Stimulated activated CD4-positive, alpha-beta T cell treated with anti-CD3 and anti-CD28 coated beads, Interleukin-1b, Interleukin-23, amount 100 ng/mL, for 24 hours (primary cell): ENCODE measurements at places on chromosomes 7 and 10.

DNA sequence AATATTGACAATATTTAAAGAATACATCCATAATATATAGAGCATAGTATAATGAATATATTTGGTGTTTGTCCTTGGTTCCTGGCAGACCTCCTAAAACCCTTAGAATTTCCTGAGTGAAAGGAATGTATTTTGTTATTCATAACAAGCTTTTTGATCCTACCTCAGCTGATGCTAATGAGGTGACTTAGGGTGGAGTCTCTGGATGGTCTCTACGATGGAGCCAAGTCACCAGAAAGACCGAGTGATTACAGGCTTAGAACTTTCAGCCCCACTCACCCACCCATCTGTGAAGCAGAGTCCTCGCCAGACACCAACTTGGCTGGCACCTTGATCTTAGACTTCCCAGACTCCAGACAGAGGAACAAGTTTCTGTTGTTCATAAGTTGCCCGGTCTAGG is 35.9 kb downstream of the UPF2 start:
- DNase-seq = no peak

DNA sequence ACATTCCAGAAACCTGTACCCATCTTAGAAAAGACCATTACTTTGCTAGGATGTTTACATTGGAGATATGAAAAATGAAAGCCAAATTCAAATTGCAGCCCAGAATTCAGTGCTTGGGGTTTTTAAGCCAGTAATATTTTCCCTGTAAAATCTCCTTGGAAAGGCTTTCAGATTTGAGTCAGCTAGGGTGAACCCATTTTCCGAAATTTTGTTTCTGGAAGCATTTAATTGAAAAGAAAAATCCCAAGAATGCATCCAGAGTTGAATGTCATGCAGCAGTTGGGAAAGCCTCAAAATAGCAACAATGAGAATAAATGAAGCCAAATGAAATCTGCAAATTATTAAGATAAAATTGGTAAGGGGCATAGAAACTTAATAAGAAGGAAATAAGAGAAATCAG is 106.4 kb downstream of the BMPER start:
- DNase-seq = no peak

DNA sequence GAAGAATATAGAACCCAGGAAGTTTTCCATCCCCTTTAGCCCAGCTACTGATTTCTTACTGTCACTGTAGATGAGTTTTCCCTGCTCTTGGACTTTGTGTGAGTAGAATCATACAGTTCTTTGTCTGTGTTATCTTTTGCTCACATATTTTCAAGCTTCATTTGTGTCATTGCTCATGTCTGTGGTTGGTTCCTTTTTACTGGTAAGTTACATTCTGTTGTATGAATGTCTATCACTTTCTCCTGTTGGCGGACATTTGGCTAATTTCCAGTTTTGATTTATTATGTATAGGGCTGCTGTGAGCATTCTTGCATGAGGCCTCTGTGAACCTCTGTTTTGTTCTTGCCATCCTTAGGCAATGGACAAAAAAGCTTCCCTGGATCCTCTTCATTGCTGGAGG is 5.3 kb downstream of the GLRX3 start:
- no peak for DNase-seq

DNA sequence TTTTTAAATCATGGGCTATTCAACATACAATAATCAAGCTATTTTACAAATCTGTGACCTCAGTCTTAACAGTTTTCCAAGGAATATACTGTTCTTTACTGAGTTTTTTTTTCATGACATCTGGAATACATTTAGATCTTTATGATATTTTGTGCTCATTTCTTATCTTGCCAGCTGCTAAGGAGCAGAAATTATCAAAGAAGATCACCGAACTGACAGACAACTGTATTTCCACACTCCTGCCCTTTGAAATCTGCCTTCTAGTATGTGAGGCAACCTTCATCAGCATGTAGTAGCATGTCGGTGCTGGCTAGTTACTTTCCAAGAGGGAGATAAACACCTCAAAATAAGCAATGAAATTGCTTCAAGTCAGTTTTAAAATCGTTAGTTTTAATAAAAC is 66.4 kb downstream of the NHLRC2 start:
- DNase-seq = no peak

DNA sequence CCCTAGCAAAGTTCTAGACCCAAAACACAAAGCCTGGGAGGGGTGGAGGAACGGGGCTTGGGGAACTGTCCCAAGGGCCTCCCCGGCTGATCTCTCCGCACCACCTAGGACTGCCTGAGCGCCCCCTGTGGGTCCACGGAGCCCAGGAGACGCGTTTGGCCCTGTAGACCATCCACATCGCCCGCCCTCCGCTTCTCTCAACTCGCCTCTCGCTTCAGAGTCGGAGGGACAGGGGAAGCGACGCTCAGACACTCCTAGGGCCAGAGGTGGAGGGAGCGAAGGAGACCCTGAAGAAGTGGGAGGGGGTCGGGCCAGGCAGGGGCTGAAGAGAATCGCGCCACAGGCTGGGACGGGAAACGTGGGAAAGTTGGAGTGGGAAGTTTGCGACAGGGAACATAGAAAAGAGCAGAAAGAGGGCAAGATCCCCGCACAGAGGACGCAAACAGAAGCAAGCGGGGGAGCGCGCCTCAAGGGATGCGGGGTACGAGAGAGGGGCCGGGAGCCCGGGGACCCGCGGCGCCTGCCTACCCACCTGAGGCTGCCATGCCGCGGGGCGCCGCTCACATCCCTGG is 378 bp downstream of the PIK3AP1 start:
- peak; percentile 10 for DNase-seq

DNA sequence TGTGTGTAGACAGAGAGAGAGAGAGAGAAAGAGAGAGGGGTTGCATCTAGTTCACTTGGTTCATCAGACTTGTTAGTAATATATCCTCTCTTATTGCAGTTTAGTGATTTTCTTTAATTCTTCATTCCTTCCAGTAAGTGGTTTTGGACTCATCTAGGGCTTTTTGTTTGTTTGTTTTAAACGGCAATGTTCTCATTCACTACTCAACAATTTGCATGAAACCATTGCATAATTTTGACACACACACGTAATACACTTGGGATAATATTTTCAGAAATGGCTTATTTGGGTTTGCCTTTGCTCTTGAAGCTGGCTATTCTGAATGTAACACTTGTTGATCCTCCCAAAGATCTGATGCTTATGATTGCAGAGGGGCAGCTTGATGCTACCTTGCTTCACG is 16.4 kb upstream of the ZNF32 start:
- no peak for DNase-seq

DNA sequence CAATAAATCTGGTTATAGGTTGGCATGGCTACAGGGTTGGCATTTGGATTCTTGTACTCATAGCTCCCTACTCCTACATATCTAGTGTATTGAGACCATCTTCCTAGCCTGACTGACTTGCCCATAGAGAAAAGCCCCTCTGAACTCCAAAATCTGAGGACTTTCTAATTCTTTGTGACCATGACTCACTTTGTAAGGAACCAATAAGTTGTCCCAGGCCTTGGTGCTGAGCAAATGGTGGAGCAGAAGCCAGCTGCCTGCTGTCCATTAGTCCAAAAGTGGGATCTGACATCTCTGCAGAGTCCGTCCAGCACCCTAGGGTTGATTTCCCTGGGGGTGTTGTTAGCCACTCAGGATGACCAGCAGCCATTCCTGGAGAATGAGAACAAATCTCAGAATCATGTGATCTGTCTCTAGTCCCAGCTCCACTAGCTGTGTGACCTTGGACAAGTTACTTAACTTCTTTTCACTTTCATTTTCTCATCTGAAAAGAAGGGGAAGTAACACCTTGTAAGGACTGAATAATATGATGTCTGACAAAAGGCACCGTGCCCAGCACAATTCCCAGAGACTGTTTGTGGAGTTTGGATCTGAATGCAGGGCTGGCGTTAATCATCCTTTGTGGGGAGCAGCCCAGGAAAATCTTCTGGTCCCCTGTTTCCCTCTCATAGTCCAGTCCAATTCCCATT is 44.1 kb downstream of the MTURN start:
- DNase-seq = no peak

- DNase-seq = no peak
Observed at GRCh38 chr10:112335111-112335867, 38.6 kb upstream of the ACSL5 start.
